ENCODE measurements at places on chromosomes 1 and 21.

DNA sequence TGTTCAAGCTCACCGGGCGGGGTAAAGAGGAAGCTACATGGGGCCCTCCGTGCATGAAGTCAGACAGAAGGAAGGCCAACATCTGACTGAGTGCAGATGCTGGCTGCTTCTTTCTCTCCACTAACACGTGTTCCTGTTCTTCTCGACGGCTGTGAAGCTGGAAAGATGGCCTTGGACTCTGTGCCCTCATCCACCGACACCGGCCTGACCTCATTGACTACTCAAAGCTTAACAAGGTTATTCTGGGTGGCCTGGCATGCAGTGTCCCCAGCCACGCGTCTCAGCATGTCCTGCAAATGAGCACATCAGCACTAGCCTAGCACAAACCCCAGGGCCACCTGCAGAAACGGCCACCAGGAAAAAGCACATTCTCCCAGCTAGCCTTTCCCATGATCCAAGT is 41.2 kb downstream of the ACTN2 start:
- no peak for DNase-seq

DNA sequence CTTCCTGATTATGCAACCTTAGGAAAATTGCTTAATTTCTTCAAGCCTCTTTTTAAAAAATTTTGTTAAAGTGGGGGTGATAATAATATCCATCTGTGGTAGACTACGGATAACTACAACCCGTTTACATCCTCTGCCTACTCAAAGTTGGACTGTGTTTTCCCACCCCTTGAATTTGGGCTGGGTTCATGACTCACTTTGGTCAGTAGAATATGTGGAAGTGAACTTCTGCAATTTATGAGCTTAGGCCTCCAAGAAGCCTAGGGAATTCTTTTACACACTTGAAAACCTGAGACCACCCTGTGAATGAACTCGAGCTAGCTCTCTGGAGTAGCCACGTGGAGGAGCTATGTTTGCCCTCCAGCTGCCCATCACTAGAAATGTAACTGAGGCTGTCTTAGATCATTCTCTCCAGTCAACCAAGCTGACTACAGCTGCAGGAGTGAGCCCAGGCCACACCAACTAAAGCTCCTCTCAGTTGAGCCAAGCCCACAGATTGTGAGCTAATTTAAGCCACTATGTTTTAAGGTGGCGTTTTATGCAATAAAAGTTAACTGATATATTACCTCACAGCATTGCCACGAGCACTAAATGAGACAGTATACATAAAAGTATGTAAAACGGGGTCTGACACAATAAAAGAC is 29.6 kb upstream of the CACHD1 start:
- DNase-seq: no peak

DNA sequence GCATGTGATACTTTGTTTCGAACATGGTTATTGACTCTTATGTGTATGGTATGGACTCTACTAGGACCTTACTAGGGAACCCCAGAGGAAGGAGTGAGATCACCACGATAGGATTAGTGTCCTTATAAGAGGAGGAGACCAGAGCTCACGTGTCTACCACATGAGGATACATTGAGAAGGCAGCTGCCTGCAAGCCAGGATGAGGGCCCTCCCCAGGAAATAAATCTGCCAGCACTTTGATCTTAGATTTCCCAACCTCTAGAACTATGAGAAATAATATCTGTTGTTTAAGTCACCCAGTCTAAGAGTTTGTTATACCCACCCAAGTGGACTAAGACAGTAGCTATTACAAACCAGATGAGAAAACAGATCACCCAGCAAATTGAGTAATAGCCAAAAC is 559.3 kb upstream of the USP24 start:
- no peak for DNase-seq

- DNase-seq: no peak
These were observed 38.5 kb upstream of the PDE9A start for GRCh38 chr21:42614811-42615351.

DNA sequence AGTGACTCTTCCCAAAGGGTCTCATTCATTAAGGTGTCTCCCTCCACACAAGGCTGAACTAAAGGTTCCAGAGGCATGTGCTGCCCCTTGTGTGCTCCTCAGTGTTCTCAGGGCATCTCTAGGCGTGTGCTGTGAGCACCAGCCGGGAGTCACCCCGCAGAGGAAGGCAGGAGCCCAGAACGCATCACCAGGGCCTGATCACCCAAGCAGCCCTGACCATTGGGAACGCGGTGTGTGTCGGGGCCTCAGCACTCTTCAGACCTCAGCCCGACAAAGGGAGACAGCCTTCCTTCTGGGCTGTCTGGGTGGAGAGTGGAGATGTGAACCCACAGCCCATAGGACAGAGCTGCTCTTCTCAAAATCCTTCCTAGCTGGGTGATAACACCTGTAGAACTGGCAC is 9.1 kb downstream of the SLC37A1 start:
- DNase-seq: no peak

- DNase-seq: no peak
These were observed 12.6 kb upstream of the LEPR start for GRCh38 chr1:65407877-65408276.

DNA sequence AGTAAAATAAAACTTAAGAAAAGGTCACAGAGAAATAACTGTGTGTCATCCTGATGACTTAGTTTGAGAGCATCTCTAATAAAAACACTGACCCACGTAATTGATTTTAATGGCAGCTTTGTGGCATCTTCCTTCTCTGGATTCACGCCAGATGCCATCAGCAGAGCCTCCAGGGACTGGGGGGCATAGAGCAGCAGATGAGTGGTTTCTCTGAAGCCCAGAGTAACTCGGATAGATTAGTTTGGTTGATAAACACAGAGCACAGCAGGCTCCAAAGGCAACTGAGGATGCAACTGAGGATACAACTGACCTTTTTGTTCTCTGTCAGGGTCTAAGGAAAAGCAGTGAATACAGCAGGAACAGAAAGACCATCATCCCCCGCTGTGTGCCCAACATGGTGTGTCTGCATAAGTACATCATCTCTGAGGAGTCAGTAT is 180.8 kb downstream of the RPS6KC1 start:
- no peak for DNase-seq

DNA sequence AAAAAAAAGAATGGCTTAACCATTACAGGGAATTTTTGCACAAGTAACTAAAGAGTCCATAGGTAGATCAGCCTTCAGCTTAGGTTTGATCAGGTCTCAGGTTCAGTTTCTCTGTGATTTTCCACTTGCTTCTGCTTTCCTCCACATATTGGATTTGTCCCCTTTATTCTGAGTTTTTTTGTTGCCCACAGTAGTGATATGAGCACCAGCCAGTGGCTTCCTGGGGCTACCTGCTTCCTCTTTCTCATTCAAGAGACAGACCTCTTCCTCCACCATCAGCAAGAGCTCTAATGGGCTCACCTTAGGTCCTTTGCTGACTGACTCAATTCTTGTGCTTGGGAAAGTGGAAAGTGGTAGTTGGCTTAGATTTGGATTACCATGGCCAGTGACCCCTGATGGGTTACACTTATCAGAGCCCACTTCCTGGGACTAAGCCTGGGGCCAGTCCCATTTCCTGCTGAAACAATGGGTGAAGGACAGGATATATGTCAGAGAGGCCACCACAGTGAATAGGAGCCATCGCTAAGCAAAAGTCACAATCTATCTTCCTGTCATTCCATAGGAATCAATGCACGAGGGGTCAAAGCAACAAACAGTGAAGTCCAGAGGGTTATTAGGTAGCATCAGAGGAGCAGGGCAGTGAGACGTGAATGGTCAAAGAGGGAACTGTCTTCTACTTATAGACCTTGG is 12.8 kb upstream of the PLA2G2E start:
- no peak for DNase-seq

DNA sequence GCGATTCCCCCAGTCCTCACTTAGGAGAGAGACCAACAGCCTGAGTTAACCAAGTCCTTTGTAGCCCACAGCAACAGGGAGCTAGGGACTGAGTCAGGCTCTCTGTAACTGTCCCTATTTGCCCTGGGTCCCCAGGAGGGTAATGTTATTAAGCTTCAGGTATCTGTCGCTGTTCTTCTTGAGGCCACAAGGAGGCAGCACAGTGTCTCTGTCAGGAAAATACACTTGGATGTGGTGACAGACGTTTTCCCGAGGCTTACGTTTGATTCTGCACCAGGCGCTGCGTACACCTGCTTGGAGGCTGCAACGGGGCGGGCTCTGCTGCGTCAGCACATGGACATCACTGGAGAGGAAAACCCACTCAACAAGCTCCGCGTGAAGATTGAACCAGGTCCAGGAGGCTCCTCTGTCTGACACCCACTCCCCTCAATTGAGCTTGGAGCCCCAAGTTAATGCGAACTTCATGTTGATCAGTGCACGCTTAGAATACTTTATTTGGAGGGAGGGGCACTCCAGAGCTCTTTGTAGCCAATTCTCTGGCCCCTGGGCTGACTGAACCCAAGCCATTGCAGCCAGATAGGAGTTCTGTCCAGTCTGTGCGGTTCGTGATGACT is 10.7 kb upstream of the ELF3 start:
- no peak for DNase-seq

GRCh38 chr1:244672946-244673682 is 20.2 kb downstream of the DESI2 start:
- DNase-seq: no peak

GRCh38 chr1:202961220-202961880 is 3.2 kb upstream of the ADIPOR1 start:
- no peak for DNase-seq

GRCh38 chr21:34202553-34203372 is 129.4 kb downstream of the MRPS6 start:
- no peak for DNase-seq

DNA sequence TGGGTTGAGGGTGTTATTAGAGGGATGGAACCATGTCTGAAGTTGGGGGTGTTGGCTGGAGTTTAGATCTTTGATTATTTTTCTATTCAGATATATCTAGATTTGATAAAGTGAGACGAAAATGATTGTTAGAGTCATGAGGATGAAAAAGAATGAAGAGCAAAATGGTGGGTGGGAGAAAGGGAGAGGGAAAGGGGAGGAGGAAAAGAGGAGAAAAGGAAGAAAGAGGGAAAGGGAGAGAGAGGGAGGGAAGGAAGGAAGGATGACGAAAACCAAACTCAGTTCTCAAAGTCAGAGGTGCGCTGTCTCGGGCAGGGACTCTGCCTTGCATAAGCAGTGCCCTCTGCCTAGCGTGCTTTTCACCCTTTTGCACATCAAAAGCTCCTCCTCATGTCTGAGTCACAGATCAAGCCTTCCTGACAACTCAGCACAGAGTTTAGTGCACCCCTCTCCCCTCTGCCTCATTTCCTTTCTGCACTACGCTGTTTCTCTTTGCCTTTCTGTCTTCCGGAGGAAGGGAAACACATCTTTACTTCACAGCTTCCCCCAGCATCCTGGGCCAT is 225.8 kb upstream of the PROX1 start:
- DNase-seq: no peak

GRCh38 chr1:3504151-3504821 is 49.8 kb downstream of the ARHGEF16 start:
- peak; percentile 94 for DNase-seq

DNA sequence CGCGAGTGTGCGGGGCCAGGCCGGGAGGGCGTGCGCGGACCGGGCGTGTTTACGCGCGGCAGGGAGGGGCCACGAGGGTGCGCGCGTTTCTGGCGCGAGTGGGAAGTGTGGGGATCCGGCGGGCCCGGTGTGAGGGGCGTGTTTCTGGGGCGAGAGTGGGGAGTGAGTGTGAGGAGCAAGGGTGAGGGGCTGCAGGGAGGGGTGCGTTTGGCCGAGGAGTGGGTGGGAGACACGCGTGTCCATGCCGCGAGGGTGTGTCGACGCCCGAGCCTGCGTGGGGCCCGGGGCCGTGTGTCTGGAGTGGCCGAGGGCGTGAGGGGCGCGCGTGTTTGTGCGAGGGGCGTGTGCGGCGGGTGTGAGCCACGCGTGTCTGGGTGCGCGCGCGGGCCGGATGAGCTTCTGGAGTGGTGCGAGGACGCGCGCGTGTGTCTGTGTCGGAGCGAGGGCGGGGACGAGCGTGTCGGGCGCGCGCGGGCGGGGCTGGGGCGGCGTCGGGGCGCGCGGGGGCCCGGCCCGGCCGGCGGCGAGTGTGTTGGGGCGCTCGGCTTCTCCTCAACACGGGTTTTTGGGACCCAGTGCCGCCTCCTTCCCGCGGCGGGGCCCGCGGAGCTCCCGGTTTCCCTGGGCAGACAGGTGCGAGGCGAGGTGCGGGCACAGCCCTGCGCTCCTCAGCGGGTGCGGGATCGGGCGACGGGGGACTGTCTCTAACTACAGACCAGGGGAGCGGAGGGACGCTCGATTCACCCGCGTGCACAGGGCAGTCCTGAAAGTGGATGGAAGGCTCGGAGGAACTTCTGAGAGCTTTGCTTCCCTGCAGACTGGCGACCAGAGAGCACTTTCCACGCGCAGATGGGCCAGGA is 65.8 kb upstream of the VAMP3 start:
- DNase-seq: no peak

GRCh38 chr1:241406421-241406820 is 49.4 kb upstream of the RGS7 start:
- DNase-seq: no peak

DNA sequence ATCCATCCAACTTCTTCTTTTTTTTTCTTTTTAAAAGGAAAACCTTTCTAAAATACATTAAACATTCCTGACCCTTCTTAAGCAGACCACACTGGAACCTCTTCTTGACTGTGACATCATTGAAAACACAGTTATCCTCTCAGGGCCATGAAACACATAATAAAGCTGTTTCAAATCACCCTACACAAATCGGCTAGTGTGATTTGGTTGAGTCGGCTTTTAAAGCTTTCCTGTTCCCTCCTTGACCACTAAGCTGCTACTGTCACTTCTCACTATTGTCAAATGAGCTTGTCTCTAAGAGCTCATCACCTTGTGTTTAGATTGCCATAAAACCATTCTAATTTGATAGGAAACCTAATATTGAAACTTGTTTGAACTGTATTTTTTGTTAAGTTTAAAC is 5.9 kb downstream of the USP24 start:
- no peak for DNase-seq

DNA sequence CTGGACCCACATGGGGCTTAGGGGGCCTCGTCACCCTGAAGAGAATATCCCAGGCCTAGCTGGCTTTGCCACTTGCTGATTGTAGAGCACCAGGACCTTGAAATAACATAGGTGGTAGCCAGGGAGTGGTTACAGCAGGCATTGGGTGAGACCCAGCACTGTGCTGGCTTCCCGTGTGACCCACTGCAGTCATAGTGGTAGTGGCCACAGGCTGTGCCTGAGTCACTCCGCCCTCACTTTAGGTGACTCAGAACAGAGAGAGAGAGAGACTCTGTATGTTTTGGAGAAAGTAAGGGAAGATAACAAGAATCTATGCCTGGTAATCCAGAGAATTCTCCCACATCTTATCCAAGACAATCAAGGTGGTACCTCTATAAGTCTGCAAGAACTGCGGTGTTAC is 98.7 kb upstream of the LHX8 start:
- no peak for DNase-seq

- DNase-seq: peak; percentile 61
These were observed 26.9 kb upstream of the KCNE2 start for GRCh38 chr21:34336756-34337391.

DNA sequence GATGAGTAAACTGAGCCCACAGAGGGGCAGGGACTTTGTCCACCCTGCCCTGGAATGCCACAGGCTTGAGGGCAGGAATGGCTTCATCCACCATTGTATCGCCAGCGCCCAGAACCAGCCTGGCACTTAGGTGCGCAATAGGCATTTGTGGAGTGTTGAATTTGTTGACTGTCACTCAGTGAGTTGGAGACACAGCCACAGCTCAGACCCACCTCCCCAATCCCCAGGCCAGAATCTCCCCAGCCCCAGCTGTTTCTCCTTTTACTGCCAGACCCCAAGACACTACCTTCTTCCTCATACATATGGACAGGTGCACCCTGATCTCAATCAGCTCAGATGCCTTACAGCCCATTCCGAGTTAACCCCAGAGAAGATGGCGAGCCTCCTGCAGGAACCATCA is 674.5 kb downstream of the MATN1 start:
- no peak for DNase-seq

Data from GM04503 (cell line).